ENCODE measurements at places on chromosomes 1 and 21.

DNA sequence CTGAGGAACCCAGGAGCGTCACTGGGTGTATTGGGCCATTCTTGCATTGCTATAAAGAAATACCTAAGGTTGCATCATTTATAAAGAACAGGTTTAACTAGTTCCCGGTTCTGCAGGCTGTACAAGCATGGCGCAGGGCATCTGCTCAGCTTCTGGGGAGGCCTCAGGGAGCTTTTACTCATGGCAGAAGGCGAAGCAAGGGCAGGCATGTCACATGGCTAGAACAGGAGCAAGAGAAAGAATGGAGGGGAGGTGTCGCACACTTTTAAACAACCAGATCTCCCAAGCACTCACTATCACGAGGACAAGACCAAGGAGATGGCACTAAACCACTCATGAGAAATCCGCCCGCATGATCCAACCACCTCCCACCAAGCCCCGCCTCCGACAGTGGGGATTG lies 65.2 kb downstream of the PSMG1 start:
- DNase-seq: no peak

DNA sequence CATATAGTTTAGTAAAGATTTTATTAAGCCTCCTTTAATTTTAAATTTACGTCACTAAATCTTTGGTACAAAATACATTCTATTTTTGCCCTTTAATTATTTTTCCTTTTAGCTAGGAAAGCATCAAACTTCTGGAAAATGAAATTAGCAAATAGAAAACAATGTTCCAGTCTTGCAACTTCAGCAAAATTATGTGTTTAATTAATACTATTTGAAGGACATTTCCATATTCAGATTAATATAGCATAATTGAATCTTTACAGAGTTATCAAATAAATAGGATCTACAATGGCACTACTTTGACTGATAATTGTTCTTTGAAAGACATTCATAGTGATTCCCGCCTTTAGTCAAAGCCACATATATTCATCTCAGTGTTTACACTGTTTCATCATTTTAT lies 904.2 kb downstream of the KCNT2 start:
- no peak for DNase-seq

DNA sequence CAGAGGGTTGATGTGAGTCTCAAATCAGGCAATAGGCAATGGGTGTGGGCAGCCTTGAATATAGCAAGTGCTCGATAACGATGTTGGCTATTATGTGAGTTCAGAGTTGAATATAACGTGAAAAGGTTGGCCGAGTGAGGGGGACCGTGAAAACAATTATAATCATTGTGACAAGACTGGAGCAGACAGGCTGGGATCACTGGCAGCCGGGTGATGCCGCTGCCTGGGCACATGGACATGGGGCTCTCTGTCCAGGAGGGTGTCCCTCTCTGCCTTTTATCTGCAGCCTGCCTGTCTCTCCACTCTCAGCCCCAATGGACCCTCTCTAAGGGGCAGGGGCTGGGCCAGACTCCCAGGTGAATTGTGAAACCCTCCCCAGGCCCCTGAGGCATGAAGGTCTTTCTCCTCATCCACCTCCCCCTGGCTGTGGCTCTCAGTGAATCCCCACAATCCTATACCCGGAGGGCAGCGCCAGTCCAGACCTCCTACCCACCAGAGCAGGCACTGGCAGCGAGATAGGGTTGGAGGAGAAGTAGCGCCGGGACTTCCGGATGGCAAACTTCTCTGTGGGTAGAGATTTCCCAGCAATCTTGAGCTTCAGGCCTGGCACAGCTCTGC lies 36.4 kb downstream of the TTC39A start:
- no peak for DNase-seq

DNA sequence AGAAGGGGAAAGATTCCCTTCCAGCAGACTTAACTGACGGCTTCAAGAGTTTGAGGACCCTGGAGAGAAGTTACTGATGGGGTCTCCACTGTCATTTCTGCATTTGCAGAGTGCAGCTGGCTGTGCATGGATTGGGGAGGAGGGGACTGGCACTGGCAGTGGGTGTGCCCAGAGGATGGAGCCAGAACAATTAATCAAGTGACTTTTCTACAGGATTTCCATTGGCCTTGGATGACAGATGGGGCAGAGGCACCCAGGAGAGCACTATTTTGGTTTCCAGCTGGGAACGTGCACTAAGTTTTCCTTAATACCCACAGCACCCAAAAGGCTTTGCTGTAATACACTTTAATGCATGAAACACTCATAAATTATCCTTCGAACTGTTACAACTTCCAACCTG lies 1.3 kb downstream of the NGF start:
- DNase-seq: no peak

- DNase-seq: no peak
Observed at GRCh38 chr1:247906504-247907047, 11.2 kb downstream of the OR2W3 start.

GRCh38 chr1:171204296-171204695 lies 19.2 kb downstream of the FMO2 start:
- DNase-seq: no peak

GRCh38 chr1:114093624-114094362 lies 59.9 kb downstream of the SYT6 start:
- DNase-seq: no peak

GRCh38 chr1:110135666-110136065 lies 14.6 kb upstream of the SLC6A17 start:
- no peak for DNase-seq

DNA sequence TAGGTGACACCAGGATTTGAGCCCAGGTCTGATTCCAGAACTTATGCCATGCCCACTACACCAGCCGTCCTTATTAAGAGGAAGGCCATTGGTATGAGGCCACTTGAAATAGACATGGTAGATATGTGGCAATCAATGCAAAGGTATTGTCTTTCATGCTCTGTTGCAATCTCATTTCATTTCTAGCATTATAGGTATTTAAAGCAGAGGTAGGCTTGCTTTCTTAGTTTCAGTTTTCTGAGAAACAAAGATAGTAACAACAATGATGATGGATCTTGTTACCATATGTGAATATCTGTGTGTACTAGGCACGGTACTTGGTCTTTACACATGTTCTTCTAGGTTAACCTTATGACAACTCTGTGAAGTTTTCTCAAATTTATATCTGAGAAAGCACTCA lies 113.1 kb downstream of the FGGY start:
- no peak for DNase-seq

All from activated effector memory CD4-positive, alpha-beta T cell treated with Interleukin-2 at 50 U/mL for 16 hours (primary cell).